ENCODE measurements at places on chromosomes 7 and 10.

GRCh38 chr10:103445366-103445765, 6.8 kb downstream of the CALHM2 start:
- DNase-seq: no peak

DNA sequence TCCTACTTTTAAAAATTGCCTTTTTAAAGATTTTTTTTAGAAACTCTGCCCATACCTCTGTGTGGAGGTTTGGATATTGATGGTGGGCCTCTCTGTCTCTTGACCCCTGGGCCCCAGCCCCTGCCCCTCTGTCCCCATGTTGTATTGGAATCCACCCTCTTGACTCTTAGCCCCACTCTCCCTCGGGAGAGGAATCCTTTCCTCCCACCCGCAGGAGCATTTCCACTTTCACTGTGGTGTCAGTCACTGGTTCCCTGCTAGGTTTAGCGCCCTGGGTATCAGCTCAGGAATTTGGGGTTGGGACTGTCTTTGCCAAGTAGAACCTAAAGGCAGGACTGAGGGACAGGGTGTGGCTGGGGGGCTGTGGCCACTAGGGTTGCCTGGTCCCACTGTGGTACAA, 10.1 kb downstream of the PFKFB3 start:
- DNase-seq: no peak

GRCh38 chr10:43315535-43316207, 48.8 kb upstream of the RASGEF1A start:
- DNase-seq: no peak

- no peak for DNase-seq
These were observed 55.3 kb downstream of the ELAPOR2 start for GRCh38 chr7:87003872-87004798.

DNA sequence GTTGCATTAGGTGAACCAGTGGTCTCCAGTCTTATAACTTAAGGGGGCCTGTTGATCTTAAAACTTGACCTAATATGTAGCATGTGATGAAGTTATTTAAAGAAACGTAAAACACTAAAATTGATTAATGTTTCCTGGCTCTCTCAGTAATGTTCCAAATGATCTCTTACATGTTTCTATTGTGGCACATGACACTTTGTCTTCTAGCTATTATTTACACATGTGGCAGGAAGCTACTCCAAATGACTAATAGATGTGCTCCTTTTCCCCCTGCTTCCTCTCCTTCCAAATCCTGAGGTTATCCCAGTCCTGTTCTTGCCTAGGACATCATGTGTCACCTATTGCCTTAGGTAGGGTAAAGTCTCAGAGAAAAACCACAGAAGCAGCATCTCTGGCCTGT, 89.4 kb downstream of the FAS start:
- no peak for DNase-seq

DNA sequence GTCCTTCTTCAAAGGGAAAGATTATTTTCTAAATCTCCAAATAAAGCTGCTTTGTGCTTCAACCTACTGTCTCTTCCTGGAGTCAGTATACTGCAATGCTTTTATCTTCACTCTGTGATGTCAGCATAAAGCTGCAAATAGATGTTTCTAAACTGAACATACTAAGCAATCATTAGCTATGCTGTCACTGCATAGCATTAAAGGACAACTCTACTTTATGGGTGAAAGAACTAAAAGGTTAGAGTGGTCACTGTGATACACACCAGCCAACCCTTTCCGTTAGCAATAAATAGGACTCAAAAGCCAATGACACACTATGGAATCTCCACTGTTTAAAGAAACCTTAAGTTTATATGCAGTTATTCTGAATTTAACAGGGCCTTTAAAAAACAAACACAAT, 1.8 kb downstream of the CCDC186 start:
- no peak for DNase-seq

DNA sequence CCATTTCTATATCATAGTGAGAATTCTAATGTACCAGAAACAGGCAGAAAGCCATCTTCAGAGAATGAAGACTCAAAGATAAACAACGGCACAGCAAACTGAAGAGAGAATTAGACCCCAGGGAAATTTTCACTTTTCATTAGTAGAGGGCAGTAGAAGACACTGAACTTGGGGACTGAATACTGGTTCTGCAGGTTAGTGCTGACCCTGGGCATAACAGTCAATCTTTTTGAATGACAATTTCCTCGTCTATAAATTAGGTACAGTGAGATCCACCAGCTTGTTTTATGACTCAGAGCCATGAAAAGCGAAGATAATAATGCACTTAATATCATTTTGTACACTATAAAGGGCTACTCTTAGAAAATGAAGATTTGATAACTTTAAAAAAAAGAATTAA, 13.7 kb downstream of the FKBP14 start:
- no peak for DNase-seq

GRCh38 chr7:115476671-115477181, 553.8 kb downstream of the TFEC start:
- DNase-seq: no peak

- DNase-seq: no peak
These were observed 57.4 kb downstream of the TMEM209 start for GRCh38 chr7:130147710-130148325.

- DNase-seq: no peak
These were observed 66.1 kb downstream of the MDFIC start for GRCh38 chr7:114988026-114988425.

GRCh38 chr7:82805527-82805960, 357.1 kb downstream of the PCLO start:
- DNase-seq: no peak

DNA sequence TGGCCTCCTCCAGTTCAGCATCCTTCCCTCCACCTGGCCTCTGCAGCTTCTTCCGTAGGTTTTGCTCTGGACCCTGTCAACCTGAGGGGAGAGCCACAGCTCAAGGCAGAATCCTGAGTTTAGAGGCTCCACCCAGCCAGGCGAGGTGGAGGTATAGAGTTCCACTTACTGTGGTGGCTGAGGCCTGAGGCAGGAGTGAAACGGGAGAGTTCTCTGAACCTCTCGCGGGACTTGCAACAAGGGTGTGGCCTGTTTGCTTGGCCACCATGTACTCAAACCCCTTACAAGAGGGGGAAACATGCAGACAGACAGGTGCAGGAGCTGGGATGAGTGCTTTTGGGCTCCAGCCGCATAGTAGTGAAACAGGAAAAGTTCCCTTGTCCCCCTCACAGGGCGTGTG, 154.0 kb upstream of the C7orf33 start:
- no peak for DNase-seq
